Anterior cingulate cortex (tissue), 58 donors: ENCODE measurements at places on chromosomes 7 and 10.

- no peak for DNase-seq
These were observed 261.9 kb upstream of the PPP2R2D start for GRCh38 chr10:131638880-131639278.

- DNase-seq = no peak
These were observed 17.8 kb upstream of the CH25H start for GRCh38 chr10:89224739-89225443.

DNA sequence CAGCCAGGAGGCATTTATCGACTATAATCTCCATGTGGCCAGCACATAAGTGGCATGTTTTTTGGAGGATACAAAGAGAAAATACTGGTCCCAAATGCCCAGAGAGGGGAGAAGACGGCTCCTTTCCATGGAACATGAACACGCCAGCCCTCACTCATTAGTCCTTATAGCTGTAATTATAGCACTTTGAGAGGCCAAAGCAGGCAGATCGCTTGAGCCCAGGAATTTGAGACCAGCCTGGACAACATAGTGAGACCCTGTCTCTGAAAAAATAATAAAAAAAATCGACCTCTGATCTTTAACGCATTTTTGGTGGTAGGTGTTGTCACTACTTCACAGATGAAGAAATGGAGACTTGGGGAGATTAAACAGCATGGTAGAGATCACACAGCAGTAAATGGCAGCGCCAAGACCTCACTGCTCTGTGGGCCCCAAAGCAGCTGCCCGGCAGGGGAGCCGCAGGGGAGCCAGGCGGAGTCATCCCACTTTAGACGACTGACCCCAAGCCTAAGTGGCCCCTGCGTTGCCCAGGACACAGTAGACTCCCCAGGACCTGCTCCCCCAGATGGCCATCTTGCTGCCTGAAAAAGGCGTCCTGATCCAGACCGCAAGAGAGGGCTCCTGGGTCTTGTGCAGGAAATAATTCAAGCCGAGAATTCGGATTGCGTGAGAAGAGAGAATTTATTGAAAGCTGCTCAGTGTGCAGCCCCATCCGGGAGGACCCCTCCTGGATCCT lies 21.2 kb upstream of the PRKAG2 start:
- DNase-seq = no peak

DNA sequence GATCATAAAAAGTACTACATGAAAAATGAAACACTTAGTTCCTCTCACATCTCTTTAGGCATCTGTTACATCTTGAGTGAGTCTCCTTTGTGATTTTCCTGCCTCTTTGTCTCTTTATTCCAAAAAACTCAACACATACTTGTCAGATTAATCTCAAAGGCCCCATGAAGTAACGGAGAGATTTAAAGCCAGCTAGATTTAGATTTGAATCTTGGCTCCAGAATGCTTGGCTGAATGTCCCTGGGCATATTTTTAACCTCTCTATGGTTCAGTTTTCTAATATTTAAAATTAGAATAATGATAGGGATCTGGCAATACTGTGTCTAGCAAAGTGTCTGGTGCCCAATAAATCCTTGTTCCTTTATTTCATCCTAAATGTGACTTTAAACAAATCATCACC lies 140.0 kb downstream of the DGKB start:
- DNase-seq = no peak

- DNase-seq = no peak
These were observed 223.7 kb downstream of the CXCL12 start for GRCh38 chr10:44161184-44161583.

DNA sequence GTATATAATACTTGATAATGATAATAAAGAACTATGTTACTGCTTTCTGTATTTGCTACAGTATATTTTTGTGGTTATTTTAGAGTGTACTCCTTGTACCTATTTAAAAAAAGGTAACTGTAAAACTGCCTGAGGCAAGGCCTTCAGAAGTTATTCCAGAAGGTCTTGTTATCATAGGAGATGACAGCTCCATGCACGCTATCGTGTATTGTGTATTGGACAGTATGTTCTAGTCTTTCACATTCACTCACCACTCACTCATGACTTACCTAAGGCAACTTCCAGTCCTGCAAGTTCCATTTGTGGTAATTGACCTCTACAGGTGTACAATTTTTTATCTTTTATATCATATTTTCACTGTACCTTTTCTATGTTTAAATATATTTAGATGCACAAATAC lies 100.7 kb downstream of the ARL4A start:
- DNase-seq = no peak

- no peak for DNase-seq
These were observed 368.4 kb downstream of the TFEC start for GRCh38 chr7:115662120-115662519.

DNA sequence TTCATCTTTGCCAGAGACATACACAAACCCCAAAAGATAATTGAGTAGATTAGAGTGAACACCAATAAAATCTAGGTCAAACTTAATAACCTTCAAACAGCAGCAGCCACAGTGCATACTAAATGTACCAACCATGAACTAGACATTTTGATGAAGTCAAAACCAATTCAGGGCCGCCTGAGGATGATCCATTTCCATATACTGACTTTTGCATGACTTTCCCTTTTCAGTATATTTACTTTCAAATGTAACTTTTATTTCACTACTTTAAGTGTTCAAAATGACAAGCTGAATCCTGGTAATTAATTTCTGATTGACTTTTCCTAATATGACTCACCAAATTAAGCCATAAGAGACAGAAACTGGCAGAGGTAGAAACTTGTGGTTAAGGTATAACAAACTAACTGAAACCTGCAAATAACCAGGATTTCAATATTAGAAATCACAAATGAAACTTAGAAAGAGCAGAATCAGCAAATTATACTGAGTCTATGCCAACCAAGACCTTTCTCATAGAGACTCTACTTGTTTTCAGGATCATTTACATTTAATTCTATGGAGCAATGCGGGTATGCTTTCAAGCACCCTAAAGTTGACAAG lies 171.9 kb upstream of the LRRN3 start:
- DNase-seq = no peak

DNA sequence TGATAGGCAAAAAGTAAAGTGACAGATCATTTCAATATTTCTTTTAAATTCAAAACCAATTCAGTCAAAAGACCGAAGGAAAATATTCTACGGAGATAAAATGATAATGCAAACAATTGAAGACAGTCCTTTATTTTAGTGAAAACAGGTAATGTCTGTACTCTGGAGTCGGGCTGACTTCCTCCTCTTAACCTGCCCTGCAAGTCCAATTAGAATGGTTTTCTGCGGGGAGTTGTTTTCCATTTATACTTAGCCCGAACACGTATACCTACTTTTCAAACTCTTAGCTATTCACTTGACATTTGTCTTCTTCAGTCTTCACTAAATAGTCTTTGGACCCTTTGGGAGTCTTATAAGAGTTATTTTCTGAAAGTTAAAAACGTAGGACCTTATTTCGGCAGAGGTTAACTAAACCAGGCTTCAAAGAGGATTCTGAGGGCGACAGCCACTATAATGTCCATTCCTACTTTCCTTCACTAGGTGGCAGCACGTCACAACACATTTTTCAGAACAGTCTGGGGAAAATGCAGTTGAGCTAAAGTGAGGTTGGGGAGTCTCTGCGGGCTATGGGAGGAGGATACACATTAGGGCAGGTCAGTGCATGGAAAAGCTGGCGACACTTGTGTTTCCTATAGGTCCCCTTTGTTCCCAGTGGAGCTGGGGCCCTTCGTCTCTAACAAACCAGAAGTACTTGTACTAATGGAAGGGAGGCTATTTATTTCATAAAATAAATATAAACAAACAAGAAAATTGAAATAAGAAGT lies 472.0 kb downstream of the KCNMA1 start:
- peak; percentile 10 for DNase-seq

GRCh38 chr7:156282816-156283215 lies 357.8 kb upstream of the RNF32 start:
- DNase-seq = no peak

GRCh38 chr7:122100021-122100420 lies 44.0 kb downstream of the AASS start:
- DNase-seq = no peak

DNA sequence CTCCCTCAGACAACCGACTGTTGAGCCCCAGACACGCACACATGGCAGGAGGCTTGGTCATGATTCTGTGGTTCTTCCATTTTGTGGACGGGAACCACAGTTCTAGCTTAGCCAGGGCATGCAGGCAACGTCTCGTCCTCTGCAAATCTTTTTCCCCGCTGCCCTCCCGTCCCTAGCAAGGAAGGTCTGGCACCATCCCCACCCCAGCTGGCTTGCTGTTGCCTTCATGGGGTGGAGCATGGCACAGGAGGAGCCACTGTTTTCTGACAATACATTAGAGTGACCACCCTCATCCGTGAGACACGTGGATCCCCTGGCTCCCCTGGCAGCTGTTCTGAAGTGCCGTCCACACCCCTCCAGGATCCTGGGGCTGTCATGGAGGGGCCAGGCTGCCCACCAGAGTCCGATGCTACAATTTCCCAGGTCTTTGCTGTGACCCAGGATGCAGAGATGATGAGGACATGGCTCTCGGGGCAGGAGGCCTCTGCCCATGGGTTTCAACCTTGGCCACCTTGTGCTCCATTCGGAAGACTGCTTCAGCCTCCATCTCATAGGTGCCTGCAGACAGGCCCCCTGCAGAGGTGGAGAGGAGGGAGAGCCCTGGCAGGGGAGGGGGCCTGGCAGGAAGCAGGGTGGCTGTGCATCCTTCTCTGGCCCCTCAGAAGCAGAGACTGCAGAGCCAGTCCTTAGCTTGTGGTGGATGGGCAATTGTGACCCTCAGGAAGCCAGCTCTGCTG lies 233.6 kb downstream of the GLRX3 start:
- no peak for DNase-seq

DNA sequence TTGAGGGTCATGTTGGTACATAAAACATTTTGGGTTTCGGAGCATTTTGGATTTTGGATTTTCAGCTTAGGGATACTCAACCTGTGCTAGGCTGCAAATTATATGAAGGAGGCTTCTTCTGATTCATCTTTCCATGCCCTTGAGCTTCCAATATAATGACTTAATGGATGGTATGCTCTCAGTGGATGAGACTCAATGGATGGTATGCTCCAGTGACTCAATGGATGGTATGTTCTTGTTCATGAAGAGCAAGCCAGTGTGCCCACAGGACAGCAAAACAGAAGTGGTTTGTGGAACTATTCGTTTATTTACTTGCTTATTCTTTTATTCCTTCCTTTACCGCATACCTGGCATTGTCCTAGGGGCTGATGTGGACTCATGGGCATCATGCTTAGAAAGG lies 969.6 kb downstream of the LRMDA start:
- no peak for DNase-seq

GRCh38 chr10:91556691-91557566 lies 75.9 kb downstream of the PPP1R3C start:
- DNase-seq = no peak

GRCh38 chr7:27199849-27200760 lies at the start of gene HOXA13:
Gene HOXA13, minus strand, starts transcription at chr7:27200091. Its CDS starts 14 bp downstream, at chr7:27200077.
- no peak for DNase-seq

- DNase-seq = no peak
These were observed 362.5 kb upstream of the ZMIZ1 start for GRCh38 chr10:78706256-78706655.

DNA sequence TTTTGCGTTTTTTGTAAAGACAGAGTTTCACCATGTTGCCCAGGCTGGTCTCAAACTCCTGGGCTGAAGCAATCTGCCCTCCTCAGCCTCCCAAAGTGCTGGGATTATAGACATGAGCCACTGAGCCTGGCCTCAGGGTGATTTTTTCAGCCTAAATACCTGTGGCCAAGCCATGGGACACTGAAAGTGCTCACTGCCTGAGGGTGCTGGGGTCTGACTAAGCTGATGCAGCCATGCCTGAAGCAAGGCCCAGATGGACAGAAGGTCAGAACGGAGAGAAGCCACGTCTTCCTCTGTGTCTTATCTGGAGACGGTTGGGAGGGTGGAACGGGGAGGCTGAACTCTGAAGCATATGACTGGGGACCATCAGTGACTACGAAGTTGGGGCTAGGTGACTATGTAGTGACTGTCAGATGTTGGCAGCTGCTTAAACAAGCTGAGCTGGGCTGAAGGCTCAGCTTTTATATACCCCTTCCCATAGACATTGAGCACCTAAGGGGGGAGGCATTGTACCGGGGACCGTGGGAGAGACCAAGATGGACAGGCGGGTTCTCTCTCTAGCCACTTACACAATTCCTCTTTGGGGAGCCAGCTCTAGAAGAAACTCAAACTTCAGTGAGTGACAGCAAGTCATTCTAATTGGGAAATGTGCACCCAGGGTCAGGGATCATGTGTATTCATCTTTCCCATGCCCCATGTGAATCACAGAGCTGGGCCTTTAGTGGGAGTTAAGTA lies 73.3 kb upstream of the HABP2 start:
- DNase-seq = no peak

DNA sequence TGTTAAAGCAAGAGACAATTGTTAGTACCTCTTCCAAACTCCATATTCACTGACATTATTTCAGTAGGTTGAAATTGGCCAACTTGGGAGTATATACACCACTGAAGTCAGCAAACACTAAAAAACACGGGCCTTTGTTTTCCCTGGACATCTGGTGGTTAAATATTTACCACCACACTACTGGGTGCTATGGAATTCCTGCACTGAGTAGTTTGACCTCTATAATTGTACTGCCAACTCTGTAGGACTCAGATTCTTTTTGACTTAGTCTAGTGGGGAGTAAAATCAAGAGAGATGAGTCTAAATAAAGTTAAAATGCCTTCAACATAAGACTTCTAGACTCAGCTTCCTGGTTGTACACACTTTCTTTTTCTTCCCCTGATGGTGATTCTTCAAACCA lies 41.3 kb upstream of the TES start:
- DNase-seq = no peak

DNA sequence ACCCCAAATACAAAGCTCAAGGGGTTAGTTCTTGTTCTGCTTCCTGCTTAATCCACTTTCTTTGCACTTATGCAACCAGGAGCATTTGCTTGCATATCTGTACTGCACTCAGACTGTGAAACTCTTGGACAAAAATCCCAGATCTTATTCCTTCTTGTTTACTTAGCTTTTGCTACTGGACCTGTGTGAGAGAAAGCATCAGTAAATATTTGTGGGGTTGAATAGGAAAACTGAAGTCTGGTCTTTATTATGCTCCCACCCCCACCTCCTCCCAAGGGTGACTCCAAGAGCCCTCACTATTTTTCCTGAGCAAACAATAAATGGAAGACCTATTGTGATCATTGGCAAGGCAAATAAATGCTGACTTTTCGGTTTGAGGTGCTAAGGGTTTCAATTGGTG lies 57.1 kb upstream of the VSTM2A start:
- DNase-seq = no peak

GRCh38 chr7:55545496-55545895 lies 26.8 kb downstream of the VOPP1 start:
- no peak for DNase-seq

DNA sequence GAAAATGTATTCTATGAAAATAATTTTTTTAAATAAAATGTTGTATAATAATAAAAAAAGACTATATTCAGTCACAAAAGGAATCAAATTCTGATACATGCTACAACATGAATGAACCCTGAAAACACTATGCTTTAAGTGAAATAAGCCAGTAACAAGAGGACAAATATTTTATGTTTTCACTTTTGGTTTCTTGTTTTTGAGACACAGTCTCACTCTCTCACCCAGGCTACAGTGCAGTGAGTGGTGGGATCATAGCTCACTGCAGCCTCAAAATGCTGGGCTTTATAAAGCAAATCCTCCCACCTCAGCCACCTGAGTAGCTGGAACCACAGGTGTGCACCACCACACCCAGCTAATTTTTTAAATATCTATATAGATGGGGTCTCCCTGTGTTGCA lies 64.2 kb downstream of the CNOT4 start:
- no peak for DNase-seq

- no peak for DNase-seq
These were observed 11.5 kb downstream of the PMS2 start for GRCh38 chr7:5997210-5997808.
